ENCODE measurements at places on chromosomes 7 and 10.

GRCh38 chr10:132170561-132171361 lies 16.0 kb upstream of the DPYSL4 start:
- DNase-seq: no peak

DNA sequence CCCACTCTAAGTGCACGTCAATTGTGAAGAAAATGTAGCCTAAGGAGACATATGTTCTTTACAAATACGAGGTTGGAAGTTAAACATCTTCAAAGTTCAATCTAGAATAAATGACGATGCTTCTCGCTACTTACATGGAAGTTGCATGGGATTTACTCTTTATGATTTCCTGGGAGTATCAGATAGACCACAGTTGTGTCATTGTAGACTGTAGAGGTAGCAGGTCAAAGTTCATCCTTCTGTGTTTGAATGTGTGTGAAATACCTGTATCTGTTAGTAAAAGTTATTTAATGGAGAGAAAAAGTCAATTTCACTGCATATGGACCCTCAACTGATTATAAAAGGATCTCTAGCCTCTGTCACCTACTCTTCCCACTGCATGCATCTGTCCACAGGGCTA lies 112.6 kb downstream of the C1GALT1 start:
- DNase-seq: no peak

DNA sequence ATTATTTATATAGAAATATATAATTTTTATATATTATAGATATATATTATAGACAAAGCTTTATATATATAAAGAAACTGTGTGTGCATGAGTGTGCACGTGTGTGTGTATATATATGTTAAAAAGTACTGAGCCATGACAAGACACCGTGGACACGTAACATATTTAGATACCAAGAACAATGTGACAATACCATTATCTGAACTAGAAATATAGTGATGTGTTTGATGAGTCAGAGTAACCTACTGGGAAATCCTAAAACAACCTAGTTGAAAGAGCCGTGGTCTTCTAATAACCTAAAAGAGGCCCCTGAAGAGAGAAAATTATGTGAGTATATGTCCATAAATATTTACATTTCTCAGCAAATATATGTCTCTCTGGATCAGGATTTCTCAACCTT lies 50.7 kb upstream of the ITGB8 start:
- DNase-seq: no peak

- DNase-seq: no peak
Measured at GRCh38 chr10:80260295-80261243, 28.9 kb downstream of the MAT1A start.

GRCh38 chr10:88996927-88997326 lies 6.3 kb downstream of the FAS start:
- no peak for DNase-seq

DNA sequence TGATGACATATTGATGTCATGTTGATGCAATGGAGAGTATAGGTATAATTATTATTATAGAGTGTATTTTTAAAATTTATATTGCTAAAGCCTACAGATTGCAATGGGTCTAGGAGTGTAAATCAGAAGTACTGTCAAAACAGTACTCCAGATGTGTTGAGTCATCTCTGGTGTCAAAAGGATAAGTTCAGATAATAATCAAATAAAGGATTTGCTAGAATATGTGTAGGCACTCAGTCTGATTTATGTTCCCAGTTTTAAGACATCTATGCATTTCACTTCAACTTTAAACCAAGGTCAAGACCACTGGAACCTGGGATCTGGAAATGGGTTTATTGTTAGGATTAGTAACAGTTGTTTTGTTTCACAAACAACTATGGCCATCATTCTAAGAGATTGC lies 342.3 kb upstream of the BMPER start:
- no peak for DNase-seq

DNA sequence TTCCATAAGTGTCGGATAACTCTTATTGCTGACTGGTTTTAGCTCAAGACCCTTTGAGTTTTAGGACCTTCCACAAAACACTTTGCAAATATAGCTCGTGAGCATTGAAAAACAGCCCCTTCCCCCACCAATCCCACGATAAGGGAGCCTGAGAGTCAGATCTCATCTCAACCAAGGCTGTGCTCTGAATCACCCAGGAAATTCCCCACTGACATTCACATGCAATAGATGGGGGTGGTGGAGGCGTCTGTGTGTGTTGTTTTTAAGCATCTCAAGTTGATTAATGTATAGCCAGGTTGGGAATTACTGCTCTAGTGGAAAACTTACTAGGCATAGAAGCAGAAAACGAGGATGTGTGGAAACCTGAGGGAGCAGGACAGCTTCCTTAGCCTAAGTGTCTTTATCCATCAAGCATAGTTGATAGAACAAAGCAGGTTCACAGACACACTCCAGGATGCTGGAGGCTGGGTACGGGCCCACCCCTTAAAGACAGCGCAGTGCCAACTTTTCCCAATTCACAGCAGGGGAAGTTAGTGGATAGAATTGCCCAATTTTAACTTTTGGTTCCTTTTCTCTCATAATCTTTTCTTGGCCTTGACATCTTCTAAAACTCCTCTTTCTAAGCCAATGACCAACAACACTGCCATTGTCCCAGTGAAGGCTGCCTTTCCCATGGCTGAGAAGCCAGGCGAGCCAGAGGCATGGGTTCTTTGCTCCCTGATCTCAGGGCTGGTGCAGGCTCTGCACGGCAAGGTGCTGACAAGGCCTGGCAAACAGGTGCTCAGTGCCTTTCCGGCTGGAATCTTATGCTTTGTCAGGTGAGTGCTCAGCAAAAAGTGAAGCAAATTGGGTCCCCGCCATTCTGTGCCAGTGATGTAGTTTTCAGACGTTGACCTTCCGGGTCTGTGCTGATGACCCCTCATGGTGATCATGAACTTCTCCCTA lies 98.5 kb upstream of the INSIG1 start:
- peak; percentile 48 for DNase-seq

GRCh38 chr10:117411479-117412399 lies 36.5 kb upstream of the PDZD8 start:
- DNase-seq: no peak

GRCh38 chr10:21523557-21524008 lies 1.9 kb downstream of the SKIDA1 start:
- DNase-seq: no peak

DNA sequence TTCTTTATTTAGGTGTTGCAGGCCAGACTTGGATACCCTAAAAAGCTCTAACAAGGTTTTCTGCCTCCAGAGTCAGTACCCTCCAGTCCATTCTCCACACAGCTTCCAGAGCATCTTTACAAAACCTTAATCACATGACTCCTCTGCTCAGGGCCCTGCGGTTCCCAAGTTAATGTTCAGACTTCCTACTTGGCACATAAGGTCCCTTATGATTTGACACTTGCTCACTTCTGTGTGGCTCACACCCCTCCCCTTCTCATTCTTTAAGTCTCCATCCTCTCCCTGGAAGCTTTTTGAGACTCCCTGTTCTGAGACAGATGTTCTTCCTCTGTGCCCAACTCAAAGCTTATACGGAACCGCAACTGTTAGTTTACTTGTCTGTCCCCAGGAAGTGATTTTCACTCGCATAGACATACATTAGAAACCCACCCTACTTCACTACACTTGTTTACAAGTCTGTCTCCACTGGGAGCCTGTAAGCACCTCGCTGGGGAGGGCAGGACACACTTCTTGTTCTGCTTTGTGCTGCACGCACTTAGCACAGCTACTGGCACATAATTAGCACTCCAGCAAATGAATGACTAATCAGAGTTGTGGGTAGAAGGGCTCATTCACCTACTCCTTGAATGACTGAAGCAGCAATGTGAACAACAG lies 154.3 kb upstream of the LAMB4 start:
- no peak for DNase-seq

GRCh38 chr7:35828817-35829216 lies 28.0 kb downstream of the SEPTIN7 start:
- no peak for DNase-seq

DNA sequence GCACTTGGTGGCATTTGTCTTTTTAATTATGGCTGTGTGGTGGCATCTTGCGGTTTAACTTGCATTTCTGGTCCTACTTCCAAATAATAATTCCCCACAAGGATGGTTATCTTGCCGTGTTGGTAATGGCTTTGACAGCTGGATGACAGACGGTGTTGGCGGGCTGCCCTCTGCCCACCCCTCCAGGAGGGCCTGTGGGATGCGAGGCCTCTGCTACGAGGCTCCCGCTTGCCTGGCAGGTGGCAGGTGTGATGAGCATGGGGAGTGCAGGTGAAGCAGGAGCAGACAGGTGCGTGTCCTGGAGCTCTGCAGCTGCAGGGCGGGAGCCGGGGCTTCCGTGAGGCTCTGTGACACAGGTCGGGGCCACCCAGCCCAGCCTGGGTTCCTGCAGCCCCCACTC lies 11.8 kb downstream of the INPP5A start:
- no peak for DNase-seq

DNA sequence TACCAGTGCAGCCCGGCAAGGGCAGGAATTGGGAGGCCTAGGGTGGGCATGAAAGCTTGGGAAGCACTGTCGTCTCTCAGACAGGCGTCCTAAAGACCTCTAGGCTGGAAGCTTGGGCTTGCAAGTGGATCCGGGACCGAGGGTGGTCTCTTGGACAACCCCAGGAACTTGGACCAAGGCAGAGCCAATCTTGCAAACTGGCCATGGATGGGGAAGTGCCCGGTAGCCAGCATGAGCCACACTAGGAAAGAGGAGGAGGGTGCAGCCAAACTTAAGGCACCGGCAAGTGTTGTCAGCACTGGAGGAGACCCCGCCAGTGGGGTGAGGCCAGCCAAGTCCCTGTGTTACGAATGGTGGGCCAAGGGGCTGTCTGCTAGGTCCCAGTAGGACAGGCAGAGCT lies 8.5 kb downstream of the LRIT2 start:
- DNase-seq: no peak

DNA sequence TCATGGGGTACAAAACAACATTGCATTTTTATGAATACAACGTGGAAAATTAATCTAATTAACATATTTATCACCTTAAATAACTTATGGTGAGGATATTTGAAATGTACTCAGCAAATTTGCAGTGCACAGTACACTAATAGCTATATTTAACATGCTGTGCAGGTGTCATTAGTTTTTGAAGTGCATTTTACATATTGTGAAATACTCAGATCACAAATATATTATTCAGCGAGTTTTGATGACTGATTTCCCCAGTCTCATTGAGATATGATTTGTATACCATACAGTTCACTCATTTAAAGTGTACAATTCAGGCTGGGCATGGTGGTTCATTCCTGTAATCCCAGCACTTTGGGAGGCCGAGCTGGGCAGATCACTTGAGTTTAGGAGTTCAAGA lies 59.5 kb downstream of the TET1 start:
- DNase-seq: no peak

DNA sequence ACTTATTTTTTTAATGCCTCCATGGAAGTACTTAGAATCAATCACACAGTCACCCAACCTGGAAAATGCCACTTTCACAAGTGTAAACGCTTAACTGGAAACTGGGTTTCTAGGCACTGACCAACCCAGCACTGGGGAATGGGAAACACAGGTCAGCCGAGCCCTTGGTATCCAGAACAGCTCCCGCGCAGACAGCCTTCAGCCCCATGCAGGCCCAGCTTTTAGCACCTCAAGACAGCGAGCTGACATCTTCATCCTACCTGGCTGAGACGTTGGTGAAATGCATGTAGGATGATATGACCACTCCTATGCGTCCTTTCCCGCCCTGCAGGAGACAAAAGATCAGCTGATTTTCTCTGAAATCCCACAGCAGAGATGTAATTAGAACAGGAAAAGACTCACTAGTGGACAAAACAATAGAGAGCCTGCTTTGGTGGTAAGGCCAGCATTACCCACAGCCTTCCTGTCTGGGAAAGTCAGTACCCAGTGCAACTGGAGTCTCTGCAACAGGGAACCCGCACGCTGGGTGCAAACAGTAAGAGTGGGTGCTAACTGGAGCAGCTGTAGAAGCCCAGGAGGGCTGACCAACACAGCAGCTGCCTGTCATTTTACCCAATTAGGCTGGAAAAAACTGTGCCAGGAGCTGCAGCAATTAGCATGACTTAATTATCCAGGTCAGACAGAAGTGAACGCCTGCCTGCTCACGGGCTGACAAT lies 153.7 kb downstream of the TNS3 start:
- no peak for DNase-seq

- DNase-seq: no peak
Measured at GRCh38 chr10:7488418-7488829, 77.6 kb upstream of the SFMBT2 start.

- no peak for DNase-seq
Measured at GRCh38 chr10:24556750-24557742, 166.6 kb downstream of the ARHGAP21 start.

DNA sequence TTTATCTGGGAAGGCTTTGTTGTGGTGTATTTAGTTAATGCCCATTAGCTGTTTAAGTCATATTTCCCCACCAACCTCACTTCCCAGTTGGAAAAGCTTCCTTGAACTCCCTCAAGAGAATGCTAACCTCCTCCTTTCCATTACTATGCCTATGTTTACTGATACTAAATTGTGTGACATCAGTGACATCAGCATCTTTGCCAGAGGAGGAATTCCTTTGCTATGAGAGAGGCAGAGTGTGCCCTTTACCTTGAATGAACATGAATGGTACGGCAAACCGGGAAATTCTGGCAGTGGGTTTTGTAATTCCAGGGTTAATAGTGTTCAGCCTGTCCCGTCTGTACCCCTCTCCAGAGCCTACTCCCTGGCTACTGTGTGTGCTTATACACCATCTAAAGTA lies 22.1 kb upstream of the GLCCI1 start:
- no peak for DNase-seq

- DNase-seq: no peak
Measured at GRCh38 chr7:28687537-28687936, 270.6 kb downstream of the TRIL start.

- no peak for DNase-seq
Measured at GRCh38 chr10:84547616-84548015, 219.2 kb downstream of the CCSER2 start.

DNA sequence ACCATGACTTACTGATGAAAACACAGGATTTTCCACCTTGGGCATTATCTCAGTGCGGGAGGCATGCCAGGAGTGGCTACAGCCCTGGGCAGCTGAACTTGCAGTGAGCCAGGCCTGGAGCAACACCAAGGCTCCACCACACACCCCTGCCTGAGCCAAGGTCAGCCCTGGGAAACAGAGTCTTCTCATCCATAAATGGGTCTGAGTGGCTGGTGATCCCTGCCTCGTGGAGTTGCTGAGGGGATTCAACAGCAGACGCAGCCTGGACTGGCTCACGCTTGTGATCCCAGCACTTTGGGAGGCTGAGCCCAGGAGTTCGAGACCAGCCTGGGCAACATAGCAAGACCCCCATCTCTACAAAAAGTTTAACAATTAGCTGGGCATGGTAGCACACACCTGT lies 32.2 kb downstream of the SPOCK2 start:
- DNase-seq: no peak

- DNase-seq: no peak
Measured at GRCh38 chr10:102435529-102436233, 3.3 kb upstream of the CUEDC2 start.

DNA sequence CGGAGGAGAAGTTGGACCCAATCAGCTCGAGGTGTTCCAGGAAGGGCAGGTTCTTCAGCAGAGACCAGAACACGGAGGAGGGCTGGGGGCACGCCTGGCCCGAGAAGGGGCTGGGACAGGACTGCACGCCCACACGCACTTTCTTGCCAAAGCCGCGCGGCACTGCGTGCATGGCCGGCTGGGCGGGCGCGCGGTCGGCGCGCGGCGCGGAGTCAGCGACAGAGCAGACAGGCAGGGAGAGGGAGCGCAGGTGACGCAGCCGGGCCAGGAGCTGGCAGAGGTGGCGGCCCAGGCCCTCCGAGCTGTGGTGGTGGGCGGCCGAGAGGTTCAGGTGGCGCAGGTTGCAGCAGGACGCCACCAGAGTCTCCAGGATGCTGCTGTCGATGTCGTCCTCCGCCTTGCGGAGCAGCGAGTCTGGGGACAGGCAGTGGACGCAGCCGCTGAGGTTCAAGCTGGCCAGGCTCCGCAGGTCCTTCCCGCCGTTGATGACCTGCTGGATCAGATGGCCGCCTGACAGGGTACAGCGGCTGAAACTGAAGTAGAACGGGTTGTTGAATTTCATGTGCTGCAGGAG lies 77.2 kb upstream of the TNRC18 start:
- DNase-seq: no peak
